ENCODE measurements at places on chromosomes 2 and 18.

GRCh38 chr2:219159771-219160185 is 837 bp downstream of the NHEJ1 start:
- no peak for DNase-seq

DNA sequence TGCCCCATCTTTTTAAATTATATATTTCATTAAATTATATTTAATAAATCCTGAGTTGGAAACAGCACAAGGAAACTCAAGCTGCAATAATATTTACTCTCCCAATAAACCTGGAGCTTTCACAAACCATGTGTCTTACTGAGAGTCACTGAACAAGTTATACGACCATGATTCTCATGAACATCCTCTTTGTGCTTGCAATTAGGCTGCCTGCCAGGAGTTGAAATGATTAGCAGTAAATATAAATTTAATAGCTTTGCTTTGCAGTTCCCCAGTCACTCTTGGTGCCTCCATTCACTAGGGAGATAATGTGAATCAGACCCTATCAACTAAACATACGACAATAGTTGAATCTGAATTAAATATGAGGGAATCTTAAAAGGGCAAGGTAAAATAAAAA is 905.1 kb downstream of the NRXN1 start:
- DNase-seq: no peak

DNA sequence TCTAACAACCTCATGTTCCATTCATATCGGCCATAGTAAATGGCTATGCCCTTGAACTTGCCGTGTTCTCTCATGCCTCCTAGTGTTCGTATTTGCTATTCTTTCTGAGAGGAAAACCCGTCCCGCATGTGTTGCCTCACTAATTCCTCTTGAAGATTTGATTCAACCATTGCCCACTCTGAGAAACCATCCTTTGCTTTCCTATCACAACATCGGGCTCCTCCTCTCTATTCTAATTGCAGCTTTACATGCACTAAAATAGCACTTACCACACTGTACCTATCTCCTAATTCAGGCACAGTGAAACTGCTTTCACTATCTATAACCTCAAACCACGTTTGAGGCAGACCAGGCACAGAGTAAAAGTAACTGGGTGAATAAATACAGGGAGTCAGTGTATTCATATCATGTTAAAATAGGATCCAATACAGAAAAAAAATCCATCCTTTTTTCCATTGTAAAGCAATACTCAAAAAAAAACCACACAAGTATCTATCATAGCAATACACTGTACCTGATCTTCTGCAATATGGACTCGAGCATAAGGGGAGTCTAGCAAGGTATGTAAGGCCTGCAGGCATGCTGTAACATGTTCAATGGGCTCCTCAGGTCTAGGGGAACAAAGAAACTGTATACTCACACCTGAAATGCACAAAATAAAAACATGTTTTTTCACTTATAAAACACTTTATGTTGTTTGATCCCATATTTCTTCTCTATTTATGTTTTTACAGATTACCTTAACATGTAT is 39.0 kb upstream of the STRN start:
- DNase-seq: peak; percentile 7

GRCh38 chr2:96254571-96254970 is 11.2 kb downstream of the TMEM127 start:
- DNase-seq: no peak

DNA sequence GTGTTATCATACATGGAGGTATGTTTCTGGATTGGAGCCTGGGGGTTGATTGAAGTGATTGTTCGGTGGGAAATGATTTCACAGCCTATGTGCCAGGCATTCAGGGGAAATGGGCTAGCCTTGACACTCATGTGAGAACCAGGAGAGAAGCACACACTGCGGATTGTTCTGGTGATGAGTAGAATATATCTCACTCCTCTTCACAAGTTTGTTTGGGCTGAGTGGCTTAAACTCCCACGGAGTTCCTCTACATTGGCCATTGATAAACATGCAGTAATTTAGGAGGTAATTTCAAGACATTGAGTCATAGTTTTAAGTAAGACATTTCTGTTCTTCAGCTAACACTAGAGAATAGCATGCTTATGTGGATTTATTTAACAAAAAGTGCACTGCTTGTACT is 498.9 kb upstream of the NETO1 start:
- no peak for DNase-seq

- no peak for DNase-seq
These were observed 69.7 kb downstream of the TGOLN2 start for GRCh38 chr2:85257970-85258605.

DNA sequence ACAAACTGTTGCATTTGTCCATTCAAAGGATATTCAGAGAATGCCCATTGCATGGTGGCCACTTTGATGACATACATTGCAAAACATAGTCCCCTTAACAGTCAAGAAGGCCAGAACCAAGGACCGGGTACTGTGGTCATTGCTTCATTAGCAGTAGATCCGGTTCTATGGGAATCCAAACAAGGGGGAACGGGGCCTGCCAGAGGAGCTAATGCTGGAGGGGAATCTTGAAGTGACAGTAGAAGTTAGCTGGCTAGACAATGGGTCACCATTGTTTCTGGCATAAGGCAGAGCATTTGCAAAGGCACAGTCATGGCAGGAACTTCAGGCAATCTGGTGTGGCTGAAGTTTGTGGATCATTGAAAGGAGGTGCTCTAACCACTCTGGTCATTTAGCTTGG is 279.7 kb downstream of the SS18 start:
- DNase-seq: no peak

- no peak for DNase-seq
These were observed 29.8 kb upstream of the LCLAT1 start for GRCh38 chr2:30417253-30417652.

DNA sequence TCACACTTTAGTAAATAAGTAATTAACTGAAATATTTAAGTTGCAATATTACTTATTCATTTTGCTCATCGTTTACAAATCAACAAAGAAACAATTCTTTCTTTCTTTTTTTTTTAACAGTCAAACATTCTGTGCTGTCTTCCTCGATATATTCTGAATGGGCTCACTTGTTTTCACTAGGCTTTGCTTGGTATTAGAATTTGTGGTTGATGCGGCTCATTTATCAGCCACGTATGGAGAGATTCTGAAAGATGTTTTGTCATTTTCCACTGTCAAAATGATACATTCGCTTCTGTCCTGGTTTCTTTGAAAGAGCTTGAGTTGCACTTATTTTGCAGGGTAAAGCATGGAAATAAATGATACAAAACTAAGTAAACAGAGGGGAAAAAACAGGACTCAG is 323.7 kb downstream of the LRRTM1 start:
- DNase-seq: no peak

GRCh38 chr2:169012812-169013627 is 18.1 kb downstream of the ABCB11 start:
- no peak for DNase-seq

DNA sequence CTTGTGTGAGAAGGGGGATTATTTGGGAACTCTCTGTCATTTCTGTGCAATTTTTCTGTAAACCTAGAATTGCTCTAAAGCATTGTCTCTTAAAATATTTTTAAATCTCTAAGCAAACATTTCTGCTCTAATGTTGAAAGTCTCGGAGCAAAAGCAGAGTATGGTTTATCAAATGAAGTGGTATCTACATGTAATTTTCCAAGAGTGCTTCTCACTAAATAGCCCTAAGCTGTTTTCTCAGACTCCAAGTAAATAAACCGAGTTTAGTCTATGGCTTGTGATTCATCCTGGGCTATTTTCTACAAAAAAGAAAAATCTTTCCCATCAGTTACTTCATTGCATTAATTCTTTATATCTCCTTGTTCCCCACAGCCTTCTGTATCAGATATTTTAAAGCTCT is 90.8 kb downstream of the METTL4 start:
- no peak for DNase-seq

- DNase-seq: no peak
These were observed 68.7 kb downstream of the RHOB start for GRCh38 chr2:20515290-20516220.

- no peak for DNase-seq
These were observed 14.0 kb downstream of the KIF1A start for GRCh38 chr2:240806006-240806405.

DNA sequence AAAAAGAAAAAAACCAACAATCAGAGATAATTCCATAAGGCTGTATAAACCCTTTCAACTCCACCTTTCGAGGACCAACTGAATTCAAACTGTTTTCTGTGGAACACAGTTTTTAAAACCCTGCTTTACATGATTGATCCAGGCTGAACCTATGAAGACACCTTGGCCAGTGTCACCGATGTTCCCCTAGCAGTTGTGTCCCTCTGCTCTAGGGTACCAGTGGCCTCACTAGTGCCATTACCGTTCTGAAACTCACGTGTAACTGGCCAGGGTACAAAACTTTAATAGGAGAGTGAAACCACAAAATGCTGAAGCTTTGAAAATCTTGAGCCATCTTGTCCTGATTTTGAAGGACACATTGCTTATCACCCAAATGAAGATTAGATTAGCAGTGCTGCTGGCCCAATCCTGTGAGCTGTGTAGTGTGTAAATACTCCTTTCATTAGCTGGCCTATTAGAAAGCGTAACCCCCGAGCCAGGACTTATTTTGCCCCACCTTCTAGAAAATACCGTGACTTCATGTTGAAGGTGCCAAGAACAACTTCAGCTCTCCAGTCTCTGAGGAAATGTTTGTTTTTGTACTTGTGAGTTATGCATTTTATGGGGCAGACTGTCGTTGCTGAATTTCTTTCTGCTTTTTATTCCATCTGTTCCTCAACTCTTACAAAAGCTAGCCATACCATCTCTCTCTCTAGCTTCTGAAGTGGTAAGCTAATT is 147.8 kb upstream of the MAP3K20 start:
- no peak for DNase-seq

DNA sequence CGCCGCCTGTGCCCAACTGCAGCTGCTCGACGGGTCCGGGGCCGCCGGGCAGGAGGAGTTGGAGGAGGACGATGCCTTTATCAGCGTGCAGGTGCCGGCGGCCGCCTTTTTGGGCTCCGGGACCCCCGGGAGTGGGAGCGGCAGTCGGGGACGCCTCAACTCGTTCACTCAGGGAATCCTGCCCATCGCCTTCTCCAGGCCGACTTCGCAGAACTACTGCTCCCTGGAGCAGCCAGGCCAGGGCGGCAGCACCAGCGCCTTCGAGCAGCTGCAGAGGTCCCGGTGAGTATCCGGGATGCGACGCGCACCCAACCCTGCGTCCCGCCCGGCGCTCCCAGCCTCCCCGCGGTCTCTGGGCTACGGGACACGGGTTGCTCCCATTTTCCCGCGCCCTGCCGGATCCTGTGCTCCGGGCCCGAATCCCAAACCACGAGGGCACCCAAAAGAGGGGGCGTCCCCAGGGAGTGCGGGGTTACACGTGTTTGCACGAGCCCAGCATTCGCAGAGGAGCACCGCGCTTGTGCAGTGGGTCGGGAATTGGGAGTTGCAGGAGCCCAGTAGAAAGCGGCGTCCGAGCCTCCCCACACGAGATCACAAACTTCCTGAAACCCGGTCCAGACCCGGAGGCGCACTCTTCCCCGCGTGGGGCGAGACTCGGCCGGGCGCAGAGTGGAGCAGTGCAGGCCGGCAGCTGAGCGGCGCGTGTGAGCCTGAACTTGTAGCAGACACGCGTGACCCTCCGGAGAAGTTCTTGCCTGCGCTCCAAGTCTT is 1.2 kb downstream of the CABLES1 start:
- DNase-seq: no peak

DNA sequence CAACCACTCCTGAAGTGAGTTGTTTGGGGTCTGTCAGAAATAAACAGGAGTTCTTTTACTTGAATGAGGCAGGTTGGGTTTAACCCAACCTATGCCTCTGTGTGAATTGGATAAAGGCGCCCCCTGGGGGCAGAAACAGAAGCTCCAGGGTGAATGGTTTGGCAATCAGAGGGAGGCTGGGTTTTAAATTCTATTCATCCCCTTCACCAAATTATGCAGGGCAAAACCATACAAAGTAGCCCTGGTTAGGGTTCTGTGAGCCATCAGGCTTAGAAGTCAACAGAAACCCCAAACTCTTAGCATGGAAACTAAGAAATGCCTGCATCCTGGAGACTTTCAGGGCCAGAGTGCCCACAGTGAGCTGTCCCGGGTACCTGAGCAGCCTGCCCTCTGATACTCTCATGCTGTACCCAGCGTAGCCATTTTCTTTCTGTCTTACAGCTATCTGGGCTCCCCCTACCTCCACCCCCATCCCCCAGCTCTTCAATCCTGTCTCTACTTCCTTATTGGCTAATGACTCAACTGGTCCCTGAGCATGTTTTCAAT is 241.5 kb downstream of the ICOS start:
- DNase-seq: peak; percentile 22

DNA sequence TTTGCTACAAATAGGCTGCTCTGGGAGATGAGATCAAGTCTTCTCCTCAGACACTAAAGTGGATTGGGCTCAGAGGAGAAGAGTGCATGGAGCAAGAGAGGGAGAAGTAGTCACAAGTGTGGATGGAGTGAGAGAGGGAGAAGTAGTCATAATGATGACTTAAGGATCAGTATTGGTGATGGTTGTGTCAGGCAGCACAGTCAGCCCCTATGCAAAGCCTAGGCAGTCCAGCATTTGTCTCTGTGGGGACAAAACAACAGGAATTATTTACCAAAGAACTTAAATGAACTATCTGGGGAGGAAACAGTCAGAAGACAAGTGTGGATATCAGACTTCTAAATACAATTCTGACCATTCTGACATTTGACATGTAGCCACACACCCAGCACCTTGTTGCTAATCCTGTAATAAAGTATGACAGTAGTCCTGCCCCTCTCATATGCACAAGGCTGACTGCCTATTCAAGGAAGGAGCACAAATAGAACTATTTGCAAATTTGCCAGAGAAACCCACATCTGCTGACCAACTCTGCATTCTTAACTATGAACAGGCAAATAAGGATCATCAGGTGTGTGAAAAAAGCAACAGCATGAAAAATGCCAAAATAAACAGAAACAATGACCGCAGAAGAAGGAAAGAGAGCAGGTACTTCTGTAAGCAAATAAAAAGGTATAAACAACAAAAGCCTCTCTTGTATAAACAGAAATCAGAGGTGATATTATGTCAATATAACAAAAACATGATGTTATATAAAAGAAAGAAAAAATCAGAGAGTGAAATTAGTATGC is 1597.9 kb upstream of the ACVR2A start:
- DNase-seq: no peak

GRCh38 chr2:197211881-197212342 is 98.7 kb downstream of the ANKRD44 start:
- no peak for DNase-seq

GRCh38 chr2:70778676-70779075 is 10.7 kb upstream of the ADD2 start:
- no peak for DNase-seq

- DNase-seq: no peak
These were observed 460.5 kb downstream of the DSC3 start for GRCh38 chr18:30582078-30582477.
